ENCODE measurements at places on chromosomes 7 and 10. TPM values are rescaled to one million over a fixed set of nuclear protein-coding genes. Genes with fewer than 3 reads are reported as not detected.

The CYP26C1 gene
- total RNA-seq = 0.07 TPM

The OR2A1 gene
- total RNA-seq = 0.07 TPM

The STEAP2 gene
- total RNA-seq = 45.2 TPM

The THSD7A gene
- total RNA-seq = 0.17 TPM

The NCF1 gene
- total RNA-seq = not detected

The UPK3B gene
- total RNA-seq = 0.46 TPM

The TMEM213 gene
- total RNA-seq = not detected

The HECW1 gene
- total RNA-seq = 0.26 TPM

The TMEM225B gene
- 0.52 TPM for total RNA-seq

The EBLN1 gene
- total RNA-seq = not detected
